ENCODE measurements at places on chromosomes 5 and 9.

- no peak for DNase-seq
Observed at GRCh38 chr9:116643691-116644090, 43.4 kb upstream of the TRIM32 start.

DNA sequence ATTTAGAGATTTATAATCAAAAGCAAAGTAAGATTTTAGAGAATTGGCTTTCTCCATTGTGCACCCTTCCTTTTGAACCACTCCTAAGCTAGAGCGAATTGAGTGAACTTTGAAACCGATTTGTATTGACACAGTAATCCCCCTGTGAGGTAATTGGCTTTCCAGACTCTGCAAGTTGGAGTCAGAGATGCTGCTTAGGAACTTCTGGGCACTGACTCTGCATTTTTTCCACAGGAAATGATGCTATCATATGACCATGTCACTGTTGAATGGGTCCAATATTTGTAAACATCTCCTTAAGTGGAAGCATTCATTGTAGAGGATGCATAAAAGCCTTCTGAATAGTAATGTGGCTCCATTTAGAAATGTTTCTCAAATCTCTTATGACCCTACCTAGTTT lies 394.4 kb upstream of the ZNF608 start:
- no peak for DNase-seq

GRCh38 chr5:45507178-45507577 lies 189.0 kb downstream of the HCN1 start:
- no peak for DNase-seq

GRCh38 chr5:127886081-127886480 lies 182.9 kb downstream of the CCDC192 start:
- no peak for DNase-seq

- DNase-seq = no peak
Observed at GRCh38 chr9:36392489-36392888, 7.6 kb downstream of the RNF38 start.

- no peak for DNase-seq
Observed at GRCh38 chr9:108017671-108018070, 528.1 kb upstream of the KLF4 start.

DNA sequence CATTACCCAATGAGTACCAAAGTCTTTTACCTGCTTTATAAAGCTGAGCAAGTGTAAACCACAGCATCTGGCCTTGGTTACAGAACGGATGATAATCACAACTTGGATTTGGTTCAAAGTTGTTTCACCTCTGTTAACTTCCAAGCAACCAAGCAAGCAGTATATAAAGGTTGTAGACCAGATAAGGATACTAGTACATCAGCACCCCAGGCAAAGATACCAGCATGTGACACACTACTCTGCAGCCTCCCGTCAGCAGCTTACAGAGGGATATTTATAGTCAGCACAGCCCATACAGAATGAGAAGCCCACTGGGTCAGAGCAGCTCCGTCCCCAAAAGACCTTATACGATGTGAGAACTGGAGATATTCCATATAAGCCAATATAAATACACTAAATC lies 193.3 kb downstream of the SMARCA2 start:
- no peak for DNase-seq

DNA sequence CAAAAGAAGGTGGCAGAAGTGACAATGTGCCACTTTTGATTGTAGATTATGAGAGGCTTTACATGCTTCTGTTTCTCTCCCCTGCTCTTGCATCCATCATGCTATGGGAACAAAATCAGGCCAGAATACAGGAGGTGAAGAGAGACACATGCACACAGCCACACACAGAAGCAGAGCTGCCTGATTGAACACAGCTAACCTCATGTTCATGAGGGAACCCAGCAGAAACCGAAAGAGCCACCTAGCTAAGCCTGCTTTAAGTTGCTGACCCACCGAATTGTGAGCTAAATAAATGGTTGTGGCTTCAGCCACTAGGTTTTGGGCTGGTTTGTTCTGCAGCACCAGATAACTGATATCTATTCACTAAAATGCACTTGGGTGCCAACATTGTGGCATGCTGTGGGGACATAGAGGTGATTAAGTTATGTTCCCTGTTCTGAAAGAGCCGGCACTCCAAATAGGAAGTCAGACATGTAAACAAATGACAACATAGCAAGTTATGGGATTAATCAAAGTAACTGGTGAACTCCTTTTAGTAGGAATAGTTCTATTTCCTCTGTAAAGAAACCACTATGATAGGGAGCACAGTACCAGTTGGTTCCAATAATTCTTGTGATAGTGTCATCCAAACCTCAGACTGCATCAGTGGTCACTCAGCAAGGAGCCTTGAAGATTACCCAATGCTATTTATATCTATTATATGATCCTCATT lies 93.6 kb upstream of the TNC start:
- no peak for DNase-seq
